ENCODE measurements at places on chromosomes 5 and 9. TPM values are rescaled to one million over a fixed set of nuclear protein-coding genes. Genes with fewer than 3 reads are reported as not detected.

GRCh38 chr9:118273048-118273447 is 568.8 kb downstream of the TLR4 start:
- no peak for DNase-seq

DNA sequence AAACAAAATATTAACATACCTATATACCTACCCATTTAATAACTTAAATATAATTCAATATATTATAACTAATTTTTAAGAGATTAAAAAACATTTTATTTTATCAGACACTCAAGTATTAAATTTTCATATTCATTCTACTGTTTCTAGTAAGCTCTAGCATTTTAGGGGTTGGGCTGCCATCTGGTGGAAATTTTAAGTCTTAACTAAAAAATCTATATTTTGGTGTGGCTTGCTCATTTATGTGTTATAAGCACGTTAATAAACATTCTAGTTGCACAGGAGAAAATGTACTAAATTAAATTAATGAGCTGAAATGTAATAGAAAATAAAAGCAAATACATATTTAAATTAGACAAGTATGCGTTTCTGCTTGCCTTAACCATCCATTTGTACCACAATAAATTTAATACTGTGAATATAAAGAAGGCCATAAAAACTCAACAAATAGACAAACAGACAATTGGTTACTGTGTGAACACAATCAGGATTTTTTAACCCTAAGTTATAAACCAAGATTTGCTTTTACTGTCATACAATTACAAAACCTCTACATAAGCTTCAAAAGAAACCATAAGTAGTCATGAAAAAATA is 1728.3 kb upstream of the CDH9 start:
- DNase-seq: no peak

GRCh38 chr5:39461007-39461682 is 36.4 kb upstream of the DAB2 start:
- DNase-seq: no peak

DNA sequence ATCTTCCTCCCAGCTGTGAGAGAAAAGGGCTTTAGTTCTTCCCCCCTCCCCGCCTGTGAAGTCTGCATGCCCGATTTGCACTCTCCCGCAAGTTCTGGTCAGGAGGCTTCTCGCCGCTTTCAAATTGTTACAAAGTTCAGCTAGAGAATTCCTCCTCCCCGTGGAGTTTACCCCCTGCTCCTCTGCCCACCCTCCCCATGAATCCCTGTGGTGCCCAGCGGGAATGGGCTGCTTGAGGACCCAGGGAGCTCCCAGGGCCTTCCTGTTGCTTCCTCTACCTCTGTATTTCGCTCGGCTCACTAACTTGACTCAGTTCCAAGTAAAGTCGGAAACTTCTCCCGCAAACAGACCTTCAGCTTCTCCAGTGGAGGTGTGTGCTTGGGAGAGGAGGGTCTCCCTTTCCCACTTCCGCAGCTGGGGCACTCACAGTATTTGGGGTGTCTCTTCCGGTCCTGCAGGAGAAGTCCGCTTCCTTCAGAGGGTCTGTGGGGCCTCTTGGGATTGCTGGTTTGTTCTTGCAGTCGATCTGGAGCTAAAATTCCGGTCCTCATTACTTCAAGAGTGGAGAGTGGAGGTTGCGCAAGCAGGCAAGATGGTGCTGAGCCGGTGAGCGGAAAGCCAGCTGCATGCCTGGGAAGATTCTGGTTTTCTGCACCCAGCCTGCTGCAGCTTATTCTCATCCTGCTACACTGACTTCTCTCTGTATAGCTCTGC is 97.8 kb downstream of the ADAMTS12 start:
- no peak for DNase-seq

DNA sequence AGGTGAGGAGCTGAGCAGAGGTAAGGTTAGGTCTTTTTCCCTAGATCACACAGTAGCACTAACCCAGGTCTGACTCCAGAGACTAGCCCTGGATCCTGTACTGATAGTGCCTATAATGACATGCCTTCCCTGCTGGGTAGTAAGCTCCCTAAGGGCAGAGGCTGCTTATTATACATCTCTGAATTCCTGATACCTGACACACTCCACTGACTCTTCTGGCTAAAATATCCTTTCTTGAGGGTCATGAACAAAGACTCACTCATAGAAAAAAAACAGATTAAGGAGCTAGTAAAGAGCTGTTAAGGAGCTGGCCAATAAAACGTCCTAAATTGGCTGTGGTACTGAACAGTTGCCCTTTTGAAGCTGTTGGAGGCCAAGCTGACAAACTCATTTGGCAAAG is 149.0 kb upstream of the ITGA1 start:
- DNase-seq: no peak

- no peak for DNase-seq
These were observed 186.1 kb downstream of the C9orf152 start for GRCh38 chr9:110021891-110022290.

DNA sequence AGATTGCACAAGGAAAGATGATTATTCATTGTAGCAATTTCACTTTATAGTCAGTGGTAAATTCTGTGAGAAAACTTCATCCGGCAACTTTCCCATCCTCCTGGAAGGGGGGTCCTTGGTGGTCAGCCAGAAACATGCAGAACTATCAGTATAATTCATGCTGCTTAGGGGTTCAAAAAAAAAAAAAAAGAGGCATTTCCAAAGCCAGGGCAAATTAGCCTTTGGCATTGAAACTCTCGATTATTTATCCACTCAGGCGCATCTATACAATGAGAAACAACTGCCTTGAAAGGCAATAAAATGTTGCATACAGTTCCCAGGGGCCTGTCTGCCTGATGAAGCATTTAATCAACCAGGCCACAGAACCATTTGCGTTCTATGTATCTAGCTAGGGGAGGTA is 263.3 kb downstream of the TMEM167A start:
- DNase-seq: no peak

DNA sequence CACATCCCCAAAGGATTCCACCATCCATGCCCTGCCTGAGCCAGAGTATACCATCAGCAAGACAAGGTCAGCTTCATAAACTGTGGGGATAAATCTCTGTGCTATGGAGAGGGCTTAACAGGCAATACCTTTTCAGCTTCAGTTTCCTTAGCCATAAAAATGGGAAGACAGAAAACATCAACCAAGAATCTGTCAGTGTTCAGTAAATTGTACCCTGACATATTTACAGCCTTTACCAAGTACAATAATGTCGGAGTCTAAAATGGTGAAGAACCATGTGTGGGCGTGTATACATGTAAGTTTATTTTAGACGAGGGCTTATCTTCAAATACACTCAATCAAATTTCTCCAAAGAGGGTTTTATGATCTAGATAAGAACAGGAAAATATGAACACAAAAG is 94.7 kb downstream of the ELAVL2 start:
- DNase-seq: no peak

- no peak for DNase-seq
These were observed 94.2 kb upstream of the TARS1 start for GRCh38 chr5:33346534-33346933.

GRCh38 chr5:141715346-141715905 is 33.4 kb upstream of the ARAP3 start:
- DNase-seq: no peak

DNA sequence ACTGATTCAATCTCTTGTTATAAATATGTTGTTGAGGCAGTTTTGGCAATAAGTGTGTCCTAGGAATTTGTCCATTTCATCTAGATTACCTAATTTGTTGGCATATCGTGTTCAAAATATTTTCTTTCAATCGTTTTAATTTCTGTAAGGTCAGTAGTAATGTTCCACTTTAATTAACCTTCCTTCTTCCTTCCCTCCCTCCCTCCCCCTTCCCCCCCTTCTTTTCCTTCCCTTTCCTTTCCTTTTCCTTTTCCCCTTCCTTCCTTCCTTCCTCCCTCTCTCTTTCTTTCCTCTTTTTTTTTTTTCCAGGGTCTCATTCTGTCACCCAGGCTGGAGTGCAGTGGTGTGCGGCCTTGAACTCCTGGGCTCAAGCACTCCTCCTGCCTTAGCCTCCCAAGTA is 27.1 kb downstream of the CD14 start:
- no peak for DNase-seq

DNA sequence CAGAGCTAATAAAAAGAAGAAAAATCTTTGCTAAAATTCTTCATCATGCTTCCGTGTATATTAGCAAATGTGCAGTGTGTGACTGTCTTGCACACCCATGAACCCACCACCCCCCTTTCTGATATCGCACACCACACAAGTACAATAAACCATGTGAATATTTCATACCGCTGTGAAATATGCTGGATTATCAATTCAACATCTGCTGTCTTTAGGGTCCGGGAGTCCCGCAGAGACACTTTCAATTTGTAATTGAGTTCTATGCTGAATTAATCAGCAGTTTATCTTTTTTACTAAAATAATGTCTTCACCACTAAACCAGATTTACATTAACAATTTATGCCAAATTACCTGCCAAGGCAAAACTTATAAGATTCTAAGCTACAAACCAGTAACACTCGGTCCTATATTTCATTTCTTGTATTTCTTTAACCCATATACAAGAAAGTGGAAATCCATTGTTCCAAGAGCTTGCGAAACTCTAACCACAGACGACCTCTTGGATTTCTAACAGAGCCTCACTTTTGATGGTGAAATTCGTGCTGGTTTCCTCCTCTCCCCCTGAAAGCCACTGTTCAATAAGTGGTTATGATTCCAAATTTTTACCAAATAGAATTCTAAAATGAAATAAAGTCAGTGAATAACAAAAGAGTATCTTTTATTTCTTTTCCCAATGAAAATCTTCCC is 44.2 kb downstream of the PSMB7 start:
- DNase-seq: no peak

DNA sequence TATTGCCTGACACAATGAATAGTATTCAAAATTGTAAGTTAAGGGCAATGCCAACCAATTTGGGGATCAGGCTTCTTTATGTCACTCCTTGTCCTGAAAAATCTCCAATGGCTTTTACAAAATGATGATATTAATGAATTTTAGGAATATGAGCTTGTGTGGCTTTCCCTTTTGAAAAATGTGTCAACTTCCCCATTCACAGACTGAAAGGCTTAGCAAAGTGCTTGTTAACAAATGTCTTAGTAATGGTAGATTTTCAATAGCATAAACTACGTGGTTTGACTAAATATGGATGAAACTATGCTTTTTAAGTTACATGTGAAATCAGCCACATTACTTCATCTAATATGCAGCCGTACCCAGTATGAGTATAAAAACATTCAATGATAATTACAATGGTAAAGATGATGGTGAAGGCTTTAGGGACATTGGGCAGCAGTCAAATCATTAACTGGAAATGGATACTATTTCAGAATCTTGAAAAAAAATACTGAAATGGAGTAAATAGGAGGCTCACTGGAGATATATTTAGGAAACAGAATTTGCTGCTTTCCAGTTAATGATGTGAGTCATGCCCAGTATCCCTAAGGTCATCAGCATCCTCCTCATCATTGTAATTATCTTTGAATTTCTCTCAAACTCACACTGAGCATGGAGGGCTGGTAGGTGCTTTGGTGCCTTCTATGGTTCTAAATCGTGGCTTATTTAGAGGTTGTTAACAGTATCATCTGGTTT is 113.3 kb upstream of the ZNF608 start:
- no peak for DNase-seq

GRCh38 chr9:22241611-22242010 is 205.0 kb upstream of the DMRTA1 start:
- no peak for DNase-seq

- no peak for DNase-seq
These were observed 75.3 kb upstream of the IFNE start for GRCh38 chr9:21557428-21557768.

DNA sequence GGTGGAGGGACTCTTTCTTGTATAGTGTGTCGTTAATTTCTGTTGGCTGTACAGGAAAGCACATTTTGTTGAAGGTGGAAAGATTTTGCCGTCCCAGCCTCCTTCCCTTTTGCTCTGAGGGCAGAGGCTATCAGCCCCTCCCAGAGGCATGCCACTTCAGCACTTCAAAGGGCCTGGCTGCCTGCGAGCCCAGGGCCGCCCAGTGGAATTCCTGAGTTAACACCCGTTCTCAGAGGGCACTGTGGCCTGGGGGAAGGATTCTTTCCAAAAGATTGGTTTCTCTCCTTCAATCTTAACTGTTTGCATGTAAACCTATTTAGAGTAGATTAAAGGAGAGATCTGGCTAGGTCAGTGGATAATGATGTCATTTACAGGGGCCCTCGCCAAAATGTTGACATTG is 238.6 kb downstream of the FANCC start:
- DNase-seq: no peak

DNA sequence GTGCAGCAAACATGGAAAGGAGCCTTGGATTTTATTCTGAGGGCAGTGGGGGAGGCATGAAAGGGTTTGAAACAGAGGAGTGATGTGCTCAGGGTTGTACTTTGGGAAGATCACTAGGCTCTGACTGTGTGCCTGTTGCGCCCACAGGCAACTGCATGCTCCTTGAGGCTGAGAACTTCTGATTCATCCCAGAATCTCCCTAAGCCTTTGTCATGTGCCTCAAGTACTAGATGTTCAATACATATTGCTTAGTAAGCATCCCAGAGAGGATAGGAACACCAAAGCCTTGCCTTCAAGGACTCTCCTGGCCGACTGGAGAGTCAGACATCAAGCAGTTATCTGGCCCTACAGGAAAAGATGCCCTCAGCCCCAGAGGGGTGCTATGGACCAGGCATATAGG is 54.1 kb downstream of the ARHGEF37 start:
- no peak for DNase-seq

GRCh38 chr9:27496135-27496504 is 28.0 kb upstream of the IFNK start:
- DNase-seq: no peak

- no peak for DNase-seq
These were observed 67.0 kb downstream of the TLE4 start for GRCh38 chr9:79638806-79639205.

GRCh38 chr5:123111502-123111901 is 22.5 kb downstream of the PRDM6 start:
- DNase-seq: no peak

Gene OR1Q1
- not detected for total RNA-seq

Gene TCF7
- total RNA-seq: 65.6 TPM

Gene IL31RA
- 0.29 TPM for total RNA-seq

Gene ZNF366
- total RNA-seq: not detected

Gene GRXCR2
- total RNA-seq: not detected
